Activated naive CD4-positive, alpha-beta T cell treated with Interleukin-2 at 50 U/mL for 16 hours (primary cell): ENCODE measurements at places on chromosomes 12 and 14.

GRCh38 chr14:39977198-39977597 lies 545.0 kb upstream of the FBXO33 start:
- no peak for DNase-seq

DNA sequence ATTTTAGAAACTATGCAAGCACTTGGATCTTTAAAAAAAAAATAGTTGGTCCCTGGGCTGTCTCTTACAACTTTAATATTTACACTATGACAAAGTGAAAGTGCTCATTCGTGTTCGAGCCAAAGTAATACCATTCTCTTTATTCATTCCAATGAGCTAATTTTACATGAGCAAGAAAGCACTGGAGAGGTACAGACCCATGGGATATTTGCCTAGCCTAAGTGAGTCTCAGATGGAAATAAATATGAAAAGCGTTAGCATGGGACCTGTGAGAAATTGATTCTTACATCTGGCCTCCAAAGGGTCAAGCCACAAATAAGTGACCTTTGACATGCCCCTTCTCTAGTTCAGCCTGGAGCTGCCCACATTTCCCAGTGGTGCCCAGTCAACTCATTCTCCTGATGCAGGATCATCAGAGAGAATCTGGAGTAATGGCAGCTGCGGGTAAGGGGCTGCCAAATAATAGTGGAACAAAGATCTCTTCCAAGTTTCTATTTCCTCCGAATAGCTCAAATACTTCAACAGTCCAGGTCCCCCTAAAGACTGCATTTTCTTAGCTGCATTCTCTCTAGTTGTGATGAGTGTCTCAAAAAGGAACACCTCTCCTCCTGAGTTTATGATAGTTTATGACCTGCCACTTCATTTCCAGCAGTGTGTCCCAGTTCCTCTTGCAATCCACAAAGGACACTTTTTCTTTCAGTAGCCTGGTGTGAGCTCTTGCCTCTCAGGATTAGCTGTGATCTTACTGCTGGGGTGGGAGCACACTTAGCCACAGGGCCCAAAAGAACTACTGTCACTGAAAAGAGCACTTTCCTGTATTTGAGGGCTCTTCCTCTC lies 208.2 kb downstream of the DAD1 start:
- no peak for DNase-seq

- no peak for DNase-seq
These were observed 22.2 kb upstream of the PLEKHG6 start for GRCh38 chr12:6288235-6288634.

DNA sequence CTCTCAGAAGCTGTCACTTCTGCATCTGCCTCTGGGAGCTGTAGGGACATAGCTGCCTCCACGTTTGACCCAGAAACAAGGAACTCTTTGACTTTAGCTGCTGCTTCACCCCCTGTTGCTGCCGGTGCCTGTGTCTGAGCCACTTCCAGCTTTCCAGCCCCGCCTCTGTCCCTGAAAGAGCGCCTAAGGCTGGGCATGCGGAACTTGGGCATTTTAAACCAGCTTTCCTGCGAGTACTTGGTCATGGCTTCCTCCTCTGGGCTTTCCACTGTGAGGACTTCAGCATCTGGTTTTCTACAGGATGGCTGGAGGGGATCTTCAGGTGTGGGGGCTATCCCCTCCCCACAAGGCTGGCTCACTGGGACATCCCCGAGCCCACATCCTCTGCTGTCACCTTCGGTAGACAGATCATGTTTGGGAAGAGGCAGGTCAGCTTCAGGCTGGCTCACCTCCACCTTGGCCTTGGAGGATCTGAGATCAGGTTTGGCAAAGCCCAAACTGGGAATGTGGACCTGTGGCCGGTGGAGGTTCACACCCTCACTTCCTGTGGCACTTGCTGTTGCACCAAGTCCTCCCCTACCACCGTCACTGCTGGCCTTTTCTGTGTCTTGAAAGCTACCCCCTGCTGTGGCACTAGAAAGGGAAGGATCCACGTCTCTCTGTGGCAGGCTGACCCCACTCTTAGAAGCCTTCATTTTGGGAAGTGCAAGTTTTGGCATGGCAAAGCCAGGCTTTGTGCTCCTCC lies 15.2 kb downstream of the PLD4 start:
- no peak for DNase-seq

- DNase-seq = no peak
These were observed 3.4 kb downstream of the TEX22 start for GRCh38 chr14:105401699-105402098.

DNA sequence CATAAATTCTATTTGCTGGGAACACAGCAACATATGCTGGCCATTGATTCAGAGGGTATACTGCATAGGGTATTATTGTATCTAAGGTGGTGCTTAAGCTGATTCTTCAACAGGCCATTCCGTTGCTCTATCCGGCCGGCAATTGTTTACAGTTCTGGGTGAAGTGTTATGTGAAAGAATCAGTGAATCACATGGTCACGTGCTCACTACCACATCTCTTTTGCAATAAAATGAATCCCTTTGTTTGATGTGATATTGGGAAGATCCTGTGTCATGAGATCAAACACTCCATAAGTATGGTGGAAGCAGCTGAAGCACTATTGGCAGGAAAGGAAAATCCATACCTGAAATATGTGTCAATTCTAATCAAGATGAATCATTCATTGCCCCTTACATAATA lies 7.6 kb upstream of the USP15 start:
- no peak for DNase-seq

GRCh38 chr12:59736786-59737185 lies 141.0 kb downstream of the SLC16A7 start:
- DNase-seq = no peak

- DNase-seq = no peak
These were observed 600.2 kb downstream of the TRHDE start for GRCh38 chr12:72872238-72872887.

- no peak for DNase-seq
These were observed 195.7 kb downstream of the SOX5 start for GRCh38 chr12:23753628-23754365.

DNA sequence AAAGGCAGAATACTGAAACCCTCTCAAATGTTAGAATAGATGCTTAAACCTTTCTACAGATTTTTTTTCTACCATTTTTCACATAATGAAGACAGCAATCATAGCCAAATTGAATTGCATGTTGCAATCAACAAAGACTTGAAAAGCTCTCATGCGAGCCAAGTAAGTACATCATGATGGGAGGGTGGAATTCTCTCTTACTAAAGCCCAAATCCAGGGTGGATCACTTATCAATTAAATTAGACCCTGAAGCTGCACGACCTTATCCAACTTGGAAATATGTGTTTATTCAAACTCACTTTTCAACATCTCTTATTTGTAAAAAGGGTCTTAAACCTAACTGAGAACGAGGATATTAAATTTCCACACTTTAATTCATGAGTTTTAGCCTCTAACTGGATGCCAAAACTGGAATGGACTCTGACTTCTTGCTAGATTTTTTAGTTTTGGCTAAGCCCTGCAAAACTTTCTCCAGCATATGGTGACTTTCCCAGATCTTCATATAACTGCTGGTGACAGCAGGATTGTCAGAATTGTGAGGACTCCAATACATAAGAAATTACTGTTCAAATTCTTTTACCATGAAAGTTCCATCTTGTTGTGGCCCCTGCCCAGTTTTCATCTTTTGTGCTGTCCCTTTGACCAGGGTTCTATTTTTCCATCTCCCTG lies 53.6 kb downstream of the HECTD4 start:
- no peak for DNase-seq

DNA sequence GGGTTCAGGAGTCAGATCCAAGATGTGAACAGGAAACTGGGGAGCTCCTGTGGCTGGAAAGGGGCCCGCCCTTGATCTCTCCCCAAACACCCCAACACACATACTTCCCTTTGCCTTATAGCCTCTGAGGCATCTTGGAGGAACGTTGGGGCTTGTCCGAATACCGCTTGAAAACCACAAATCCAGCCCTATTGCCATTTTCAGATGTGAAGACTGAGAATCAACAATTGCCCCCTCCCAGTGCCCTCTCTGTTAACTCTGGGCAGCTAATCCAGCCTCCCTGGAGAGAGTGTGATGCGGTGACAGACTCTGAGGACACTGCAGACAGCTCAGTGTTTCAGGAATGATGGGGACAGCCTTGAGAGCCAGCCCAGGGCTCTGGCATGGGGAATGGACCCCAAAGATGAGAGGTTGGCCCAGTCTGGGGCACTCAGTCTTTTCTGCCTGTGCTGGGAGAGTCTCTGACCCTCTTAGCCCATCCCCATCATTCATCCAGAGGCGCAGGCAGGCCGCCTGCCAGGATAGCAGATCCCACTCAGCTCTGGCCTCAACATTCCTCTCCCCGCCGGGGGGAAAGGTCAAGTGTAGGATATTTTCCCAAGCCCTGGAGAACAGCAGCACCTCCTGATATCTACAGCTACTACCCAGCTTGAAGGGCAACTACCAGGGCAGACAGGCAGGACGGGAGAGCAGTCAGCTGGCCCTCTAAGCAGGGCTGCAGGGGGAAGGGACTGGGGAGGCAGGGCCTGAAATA lies 24.6 kb upstream of the LTBP2 start:
- no peak for DNase-seq

- peak; percentile 43 for DNase-seq
These were observed 20.0 kb upstream of the TCP11L2 start for GRCh38 chr12:106282457-106283097.

GRCh38 chr14:56108057-56108456 lies 10.2 kb upstream of the PELI2 start:
- DNase-seq = no peak

DNA sequence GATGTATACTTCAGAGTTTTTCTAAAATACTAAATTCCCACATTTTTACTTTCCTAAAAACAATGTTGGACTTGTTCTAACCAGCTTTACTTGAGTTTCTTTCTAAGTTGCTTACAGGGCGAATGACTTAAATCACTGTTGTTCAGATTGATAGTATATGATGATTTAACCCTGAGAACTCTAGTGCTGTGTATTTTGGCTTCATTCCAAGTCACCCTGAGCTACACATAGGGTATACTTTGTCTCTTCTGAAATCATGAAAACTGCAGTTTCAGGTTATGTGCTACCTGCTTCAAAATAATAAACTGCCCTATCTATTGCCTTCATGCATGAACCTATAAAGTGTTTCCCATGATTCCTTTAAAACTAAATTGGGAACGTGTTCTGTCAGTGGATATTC lies 162.5 kb upstream of the PDE3A start:
- no peak for DNase-seq

- DNase-seq = no peak
These were observed 1.5 kb upstream of the KRT5 start for GRCh38 chr12:52521568-52522266.

- DNase-seq = no peak
These were observed 19.2 kb downstream of the XRCC3 start for GRCh38 chr14:103696070-103696402.
